IPS-NIHi11 (cell line): ENCODE measurements at places on chromosomes 12 and 14.

DNA sequence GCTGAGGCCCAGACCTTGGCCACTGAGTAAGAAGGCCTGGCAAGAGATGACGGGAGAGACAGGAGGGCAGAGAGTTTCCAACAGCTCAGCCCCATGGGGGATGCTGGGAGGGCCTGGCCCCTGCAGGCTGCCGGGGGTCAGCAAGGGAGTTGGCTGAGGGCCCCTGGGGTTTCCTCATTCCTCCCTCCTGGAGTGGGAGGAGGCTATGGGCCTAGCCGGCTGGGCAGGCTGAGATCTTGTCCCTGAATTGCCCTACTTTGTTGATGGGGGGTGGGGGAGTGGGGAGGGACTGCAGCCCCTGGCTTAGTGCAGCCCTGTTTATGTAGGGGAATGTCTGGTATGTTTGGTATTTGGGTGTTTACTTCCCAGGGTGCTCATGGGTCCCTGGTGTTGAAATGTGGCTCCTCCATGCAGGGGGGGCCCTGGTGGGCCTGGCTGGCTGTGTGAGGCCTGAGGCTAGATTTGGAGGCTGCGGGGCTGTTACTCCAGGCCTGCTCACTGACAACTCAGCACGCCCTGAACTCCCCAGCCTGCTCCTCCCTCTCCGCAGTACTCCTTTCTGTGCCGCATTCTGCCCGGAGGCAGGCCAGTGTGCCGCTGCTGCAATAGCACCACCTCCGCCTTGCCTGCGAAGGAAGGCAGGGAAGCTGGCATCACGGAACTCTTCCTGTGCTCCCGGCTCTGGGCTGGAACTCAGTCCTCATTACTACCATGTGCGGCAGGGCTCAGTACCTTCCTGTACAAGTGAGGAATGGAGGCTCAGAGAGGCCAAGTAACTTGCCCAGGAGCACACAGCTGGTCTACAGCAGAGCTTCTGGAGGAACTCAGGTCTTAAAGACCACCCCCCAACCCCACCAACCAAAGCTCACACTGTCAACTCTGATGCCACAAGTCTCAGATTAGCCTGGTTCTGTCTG lies 25.3 kb downstream of the JDP2 start:
- peak; percentile 85 for DNase-seq

- no peak for DNase-seq
Observed at GRCh38 chr14:105880616-105881015, 354.2 kb downstream of the TMEM121 start.

- DNase-seq: no peak
Observed at GRCh38 chr14:90213099-90213748, 43.1 kb upstream of the PSMC1 start.

- DNase-seq: no peak
Observed at GRCh38 chr12:31715283-31715825, 13.5 kb downstream of the AMN1 start.

DNA sequence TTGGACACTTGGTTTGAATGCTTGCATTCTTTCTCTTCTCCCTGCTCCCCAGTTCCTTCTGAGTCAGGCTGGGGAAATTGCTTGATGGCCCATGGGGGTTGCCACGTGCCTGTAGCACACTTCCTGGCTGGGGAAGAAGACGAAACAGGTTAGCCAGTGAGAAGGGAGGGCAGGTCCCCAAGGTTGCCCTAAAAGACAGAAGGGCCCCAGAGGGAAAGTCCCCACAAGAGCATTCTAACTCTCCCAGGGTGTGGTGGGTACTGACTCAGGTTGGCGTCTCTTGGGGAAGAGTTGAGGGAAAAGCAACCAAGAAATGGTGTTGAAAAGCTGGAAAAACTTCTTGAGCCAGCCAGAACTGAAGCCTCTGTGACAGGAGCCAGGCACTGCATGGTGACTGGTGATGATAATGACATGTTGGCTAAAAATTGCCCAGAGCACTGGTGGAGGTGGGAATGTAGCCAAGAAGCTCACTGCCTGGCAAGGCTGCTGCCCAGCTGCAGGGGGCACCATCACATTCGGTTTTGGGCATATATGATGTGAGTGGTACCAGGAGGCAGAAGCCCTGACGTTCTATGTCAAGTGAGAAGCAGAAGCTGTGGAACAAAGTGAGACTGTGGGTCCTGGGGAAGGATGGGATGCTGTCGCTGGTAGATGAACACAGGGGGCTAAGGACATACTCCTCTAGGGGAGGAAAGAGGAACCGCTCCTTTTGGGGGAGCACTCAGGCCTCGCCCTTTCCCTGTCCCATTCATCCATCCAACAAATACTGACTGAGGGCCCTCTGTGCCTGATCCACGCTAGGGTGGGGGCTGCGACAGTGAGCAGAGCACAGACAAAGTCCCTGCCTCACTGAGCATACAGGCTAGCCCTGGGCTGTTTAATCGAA lies 8.1 kb upstream of the RABGGTA start:
- DNase-seq: no peak

DNA sequence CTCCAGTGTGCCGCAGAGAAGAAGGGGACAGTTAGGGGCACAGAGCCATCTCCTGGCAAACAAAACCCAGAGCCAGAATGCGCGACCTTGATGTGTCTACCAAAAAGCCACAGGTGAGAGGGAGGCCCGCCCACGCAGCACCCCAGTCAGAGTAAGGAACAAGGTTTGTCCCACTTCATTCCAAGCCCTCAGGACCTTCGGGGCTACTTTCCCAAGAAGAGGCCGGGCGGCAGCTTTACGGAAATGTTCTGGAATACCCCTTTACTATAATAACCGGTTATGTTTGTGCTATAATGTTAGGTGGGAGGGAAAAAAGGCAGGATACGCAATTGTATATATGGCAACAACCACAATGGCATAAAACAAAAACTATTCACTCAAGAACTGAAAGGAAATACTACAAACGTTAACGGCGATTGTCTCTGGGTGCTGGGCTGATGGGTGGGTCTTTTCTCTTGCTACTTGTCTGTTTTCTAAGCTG lies 12.3 kb downstream of the CCDC88C start:
- no peak for DNase-seq

DNA sequence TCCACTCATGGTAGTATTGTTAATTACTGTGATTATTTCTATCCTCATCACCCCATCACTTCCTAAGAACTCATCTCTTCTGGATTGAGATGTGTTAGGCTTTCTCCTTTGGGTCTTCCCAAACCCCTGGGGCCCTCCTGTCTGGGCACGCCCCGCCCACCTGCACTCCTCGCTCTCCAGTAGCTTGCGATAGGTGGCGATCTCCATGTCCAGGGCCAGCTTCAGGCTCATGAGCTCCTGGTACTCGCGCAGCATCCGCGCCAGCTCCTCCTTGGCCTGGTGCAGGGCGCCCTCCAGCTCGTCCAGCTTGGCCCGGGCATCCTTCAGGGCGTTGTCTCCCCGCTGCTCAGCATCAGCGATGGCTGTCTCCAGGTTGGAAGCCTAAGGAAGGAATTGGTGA lies 6.8 kb downstream of the KRT71 start:
- DNase-seq: peak; percentile 48

GRCh38 chr12:10147714-10148403 lies 17.9 kb upstream of the CLEC7A start:
- DNase-seq: no peak

DNA sequence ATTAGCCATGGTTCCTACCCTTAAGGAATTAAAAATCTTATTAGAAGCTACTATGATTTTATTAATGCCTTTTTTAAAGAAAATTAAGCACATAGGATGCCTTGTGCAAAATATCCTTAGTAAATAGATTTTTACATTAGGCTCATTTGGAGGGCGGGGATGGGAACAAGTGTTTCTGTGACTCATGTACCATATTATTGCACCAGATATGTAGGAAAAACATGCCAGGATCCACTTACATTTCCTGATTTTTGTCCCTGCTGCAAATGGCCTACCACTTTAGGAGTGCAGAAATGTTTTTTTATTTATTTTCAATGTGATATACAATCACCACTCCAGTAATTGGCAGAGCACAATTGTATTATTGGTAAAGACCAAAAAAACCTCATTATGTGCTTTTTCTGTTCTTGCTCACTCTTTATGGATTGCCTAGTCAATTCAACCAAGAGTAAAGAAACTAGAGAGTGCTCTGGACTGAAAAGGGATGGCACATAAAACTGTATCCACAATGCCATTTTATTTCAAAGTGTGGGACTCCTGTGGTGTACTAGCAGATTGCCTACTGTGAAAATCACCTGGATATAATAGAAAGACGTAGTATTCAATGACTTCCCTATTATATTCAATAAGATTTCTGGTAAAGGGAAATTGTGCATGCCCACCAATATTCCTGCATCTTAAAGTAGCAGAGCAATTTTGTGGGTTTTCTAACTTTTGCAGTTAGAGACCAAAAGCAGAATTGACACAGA lies 86.9 kb downstream of the ANO6 start:
- DNase-seq: no peak

GRCh38 chr12:15829255-15829654 lies 40.1 kb upstream of the EPS8 start:
- DNase-seq: no peak

- no peak for DNase-seq
Observed at GRCh38 chr14:23654231-23654630, 18.1 kb downstream of the DHRS2 start.

GRCh38 chr12:108360487-108360886 lies 21.4 kb upstream of the CMKLR1 start:
- DNase-seq: no peak

DNA sequence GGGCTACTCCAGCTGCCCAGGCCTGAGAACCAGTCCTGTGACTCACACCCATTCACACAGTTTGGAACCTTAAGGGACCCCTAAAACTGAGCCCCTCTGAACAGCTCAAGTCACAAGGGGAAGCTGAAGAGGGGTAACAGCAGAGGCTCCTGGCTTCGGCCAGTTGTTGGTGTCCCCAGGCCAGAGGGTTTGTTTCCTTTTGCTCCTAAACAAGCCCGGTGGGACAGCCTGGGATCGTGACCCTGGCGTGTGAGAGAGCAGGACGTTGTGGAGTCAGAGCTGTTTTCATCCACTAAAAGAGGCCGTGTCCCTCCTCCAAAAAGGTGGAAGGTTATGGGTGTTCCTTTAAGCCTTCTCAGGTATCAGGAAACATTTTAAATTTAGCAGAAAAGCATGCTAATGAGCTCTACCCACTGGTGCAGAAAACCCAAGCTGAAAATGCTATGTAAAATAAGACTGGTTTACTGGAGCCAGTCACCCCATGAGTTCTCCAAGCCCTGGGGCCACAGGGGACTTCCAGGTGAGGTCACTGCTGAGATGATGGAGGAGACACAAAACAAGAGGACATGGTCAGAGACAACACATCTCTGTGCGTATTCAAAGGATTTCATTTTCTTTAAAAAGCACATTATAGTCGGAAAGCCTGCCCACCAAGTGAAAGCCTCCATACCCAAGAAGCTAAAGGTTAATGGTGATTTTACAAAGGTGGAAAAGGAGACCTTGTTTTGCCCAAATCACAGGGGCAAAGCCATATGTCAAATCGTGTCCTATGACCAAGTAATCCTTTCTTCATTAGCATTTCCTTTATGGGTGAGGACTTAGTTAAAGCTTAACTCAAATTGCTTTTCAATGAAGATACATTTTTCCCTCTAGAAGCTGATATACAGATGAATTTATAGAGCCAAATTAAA lies 14.1 kb downstream of the PRKAB1 start:
- DNase-seq: no peak

DNA sequence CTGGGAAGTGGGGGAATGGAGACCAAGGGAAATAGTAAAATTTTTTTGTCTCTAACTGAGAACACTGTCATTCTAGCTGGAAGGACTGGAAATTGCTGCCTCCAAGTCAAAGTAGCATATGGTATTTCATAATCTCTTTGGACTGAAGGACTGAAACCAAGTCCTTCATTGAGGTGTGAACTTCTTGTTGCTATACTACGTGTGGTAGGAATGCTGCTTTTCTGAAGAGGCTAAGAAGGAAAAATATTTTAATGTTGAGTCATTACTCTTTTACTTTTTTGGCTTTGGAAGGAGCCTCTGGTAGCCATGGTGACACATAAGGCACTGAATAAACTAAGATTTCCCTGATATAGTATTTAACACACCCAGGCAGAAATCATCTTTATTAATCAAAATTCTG lies 465.4 kb downstream of the NPAS3 start:
- DNase-seq: no peak

DNA sequence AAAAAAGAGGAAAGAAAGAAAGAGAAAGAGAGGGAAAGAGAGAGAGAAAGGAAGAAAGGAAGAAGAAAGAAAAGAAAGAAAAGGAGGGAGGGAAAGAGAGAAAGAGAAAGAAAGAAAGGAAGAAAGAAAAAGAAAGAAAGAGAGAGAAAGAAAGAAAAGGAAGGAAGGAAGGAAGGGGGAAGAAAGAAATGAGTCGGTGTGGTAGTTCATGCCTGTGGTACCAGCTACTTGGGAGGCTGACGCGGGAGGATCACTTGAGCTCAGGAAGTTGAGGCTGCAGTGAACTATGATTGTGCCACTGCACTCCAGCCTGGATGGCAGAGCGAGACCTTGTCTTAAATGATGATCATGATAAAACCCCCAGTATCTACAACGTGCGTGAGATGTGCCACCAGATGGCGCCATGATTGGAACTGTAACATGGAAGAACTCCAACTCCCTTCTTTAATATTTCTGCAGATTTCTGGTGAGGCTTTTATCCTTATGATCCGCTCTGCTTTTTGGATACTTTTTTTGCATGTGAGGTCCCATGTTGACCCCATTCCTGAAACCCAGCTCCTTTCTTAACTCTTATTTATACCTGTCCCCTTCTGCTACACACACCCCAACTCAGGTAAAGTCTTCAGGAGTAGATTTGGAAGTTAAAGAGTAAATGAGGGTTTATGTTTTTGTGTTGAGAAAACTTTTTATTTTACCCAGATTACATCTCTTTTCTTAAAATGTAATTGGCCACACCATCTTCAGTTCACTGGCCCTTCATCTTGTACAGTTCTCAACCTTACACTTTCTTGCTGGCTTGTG lies 25.6 kb downstream of the RNASE10 start:
- DNase-seq: peak; percentile 70

DNA sequence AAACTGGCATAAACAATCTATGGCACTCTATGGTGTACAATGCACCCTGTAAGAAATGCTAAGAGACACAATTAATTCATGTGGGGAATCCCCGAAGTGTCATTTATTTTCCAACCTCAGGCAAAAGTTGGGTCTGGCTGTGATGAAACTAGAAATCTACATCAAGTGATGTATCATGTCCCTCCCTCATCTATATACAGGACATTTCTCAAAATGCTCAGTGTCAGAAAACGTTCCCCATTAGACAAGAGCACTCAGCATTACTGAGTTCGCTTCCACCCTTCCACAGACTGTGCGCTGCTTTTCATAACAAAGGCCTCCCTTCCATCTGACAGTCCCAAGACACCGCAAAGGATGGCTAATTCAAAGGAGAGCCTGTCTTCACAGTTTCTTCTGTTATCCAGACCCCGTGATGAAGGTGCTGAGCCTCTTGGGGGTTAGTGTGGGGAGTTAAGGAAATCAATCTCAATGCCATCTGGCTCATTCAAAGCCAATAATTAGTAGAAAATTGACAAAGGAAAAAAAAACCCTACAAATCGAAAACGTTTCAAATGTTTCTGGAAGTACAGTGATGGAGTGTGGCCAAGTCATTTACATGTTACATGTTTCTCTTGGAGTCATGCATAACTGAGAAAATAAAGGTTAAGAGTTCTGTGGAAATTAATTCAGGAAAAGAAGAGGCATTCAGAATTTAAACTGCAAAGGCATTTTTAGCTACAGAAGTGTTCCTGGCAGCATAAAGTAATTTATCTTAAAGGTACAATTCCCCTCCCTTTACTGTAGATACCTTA lies 7.5 kb downstream of the CCDC88C start:
- no peak for DNase-seq
